ENCODE measurements at places on chromosomes 13 and 19. TPM values are rescaled to one million over a fixed set of nuclear protein-coding genes. Genes with fewer than 3 reads are reported as not detected.

The ZNF491 gene
- total RNA-seq: 2.3 TPM

The CDX2 gene
- total RNA-seq: 0.35 TPM

The ZNF229 gene
- 1.2 TPM for total RNA-seq

The KLK15 gene
- not detected for total RNA-seq

The SYDE1 gene
- total RNA-seq: 0.51 TPM

The CKAP2 gene
- total RNA-seq: 34.0 TPM

The PSMD8 gene
- total RNA-seq: 76.4 TPM

The SIGLEC14 gene
- total RNA-seq: not detected

The FLT3LG gene
- 238 TPM for total RNA-seq

The NUMBL gene
- total RNA-seq: 7.1 TPM

The PEX11G gene
- total RNA-seq: 1.1 TPM

The POLR1D gene
- total RNA-seq: 167 TPM

The C2CD4C gene
- total RNA-seq: 0.06 TPM

The ZNF681 gene
- total RNA-seq: 2.4 TPM

The TNNI3 gene
- not detected for total RNA-seq

The ICAM5 gene
- 0.60 TPM for total RNA-seq

The PDX1 gene
- not detected for total RNA-seq

The TIMM50 gene
- 53.7 TPM for total RNA-seq

The YJEFN3 gene
- total RNA-seq: 5.9 TPM

The CDC37 gene
- 205 TPM for total RNA-seq

The ZNF284 gene
- total RNA-seq: 5.9 TPM

The TNFRSF19 gene
- 0.26 TPM for total RNA-seq

The PGLYRP1 gene
- total RNA-seq: not detected

The HCN2 gene
- total RNA-seq: 1.6 TPM

The MISP3 gene
- 0.28 TPM for total RNA-seq

The CGB3 gene
- total RNA-seq: not detected

The ZNF610 gene
- 0.51 TPM for total RNA-seq

The OR7D2 gene
- 1.6 TPM for total RNA-seq

The GPR12 gene
- total RNA-seq: not detected

The GPC6 gene
- not detected for total RNA-seq

The LRRC25 gene
- total RNA-seq: 0.33 TPM

The NOVA2 gene
- total RNA-seq: 0.03 TPM

The C19orf33 gene
- total RNA-seq: 1.3 TPM

The OLFM2 gene
- 6.0 TPM for total RNA-seq

The SF3A2 gene
- 161 TPM for total RNA-seq

The SMIM24 gene
- not detected for total RNA-seq

The NLRP9 gene
- total RNA-seq: not detected

The PPP6R1 gene
- total RNA-seq: 204 TPM

The PRR36 gene
- total RNA-seq: 0.63 TPM

The RNF225 gene
- total RNA-seq: not detected

The KLK4 gene
- total RNA-seq: not detected

The SIGLEC5 gene
- 0.16 TPM for total RNA-seq

The TRPM4 gene
- 0.50 TPM for total RNA-seq

The KL gene
- not detected for total RNA-seq

The CYP4F3 gene
- 0.23 TPM for total RNA-seq

The SIGLEC7 gene
- 0.65 TPM for total RNA-seq

The ZFP28 gene
- total RNA-seq: 4.2 TPM

The OR7C1 gene
- not detected for total RNA-seq

The ZNF211 gene
- total RNA-seq: 40.5 TPM

The TEX30 gene
- 7.8 TPM for total RNA-seq

Measured in T-cell (primary cell).